ENCODE measurements at places on chromosomes 12 and 14.

GRCh38 chr12:5650829-5651461 lies 219.0 kb downstream of the NTF3 start:
- no peak for DNase-seq

- no peak for DNase-seq
Observed at GRCh38 chr12:132803888-132804287, 24.8 kb downstream of the GOLGA3 start.

- no peak for DNase-seq
Observed at GRCh38 chr12:48336564-48336963, 14.2 kb downstream of the ZNF641 start.

GRCh38 chr12:11580125-11580751 lies 69.2 kb upstream of the ETV6 start:
- DNase-seq: no peak

DNA sequence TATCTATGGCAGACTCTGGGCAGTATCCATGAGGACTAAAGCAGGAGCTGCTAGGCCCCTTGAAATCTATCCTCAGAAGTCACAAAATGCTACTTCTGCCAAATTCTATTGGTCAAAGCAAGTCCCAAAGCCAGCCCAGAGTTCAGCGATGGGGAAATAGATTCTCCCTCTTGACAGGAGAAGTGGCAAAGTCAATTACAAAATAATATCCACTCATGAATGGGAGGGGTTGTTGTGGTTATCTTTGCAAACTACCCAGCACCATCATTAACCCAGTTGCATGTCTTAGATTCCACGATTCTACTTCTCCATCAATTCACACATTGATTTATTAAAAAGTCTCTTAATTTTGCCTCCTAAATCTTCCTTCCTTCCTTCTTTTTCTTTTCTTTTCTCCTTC lies 30.7 kb upstream of the STXBP6 start:
- DNase-seq: no peak

GRCh38 chr14:100607611-100607956 lies 20.4 kb upstream of the BEGAIN start:
- peak; percentile 31 for DNase-seq

- DNase-seq: no peak
Observed at GRCh38 chr12:126160912-126161311, 1095.7 kb downstream of the AACS start.

- DNase-seq: no peak
Observed at GRCh38 chr12:50620109-50620977, 115.6 kb downstream of the DIP2B start.

- no peak for DNase-seq
Observed at GRCh38 chr14:90114554-90114953, 52.8 kb downstream of the KCNK13 start.

- peak; percentile 43 for DNase-seq
Observed at GRCh38 chr14:96710060-96710666, 87.0 kb upstream of the VRK1 start.

- no peak for DNase-seq
Observed at GRCh38 chr12:113086249-113087164, 30.0 kb downstream of the DTX1 start.

GRCh38 chr12:56998981-56999380 lies 7.4 kb downstream of the ZBTB39 start:
- DNase-seq: peak; percentile 82

DNA sequence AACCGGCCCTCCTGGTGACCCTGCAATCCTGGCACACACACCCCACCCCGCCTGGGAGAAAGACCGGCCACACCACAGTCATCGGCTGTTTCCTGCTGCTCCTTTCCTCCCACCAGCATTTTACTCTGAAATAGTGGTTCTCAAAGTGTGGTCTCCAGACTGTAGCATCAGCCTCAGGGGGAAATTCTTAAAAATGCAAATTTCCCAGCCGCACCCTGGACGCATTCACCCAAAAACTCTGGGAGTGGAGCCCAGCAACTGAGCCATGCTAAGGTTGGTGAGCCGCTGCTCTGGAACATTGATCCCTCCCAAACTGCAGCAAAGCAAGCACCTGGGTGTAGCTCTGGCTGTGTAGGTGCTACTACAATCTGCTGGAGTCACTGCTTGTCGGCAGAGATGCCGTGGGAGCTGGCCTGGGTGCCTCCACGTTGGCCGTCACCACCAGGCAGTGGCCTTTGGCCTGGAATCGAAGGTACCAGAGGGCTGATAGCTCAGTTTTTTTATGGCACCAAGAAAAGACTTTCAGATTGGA lies 38.4 kb upstream of the BCL2L14 start:
- DNase-seq: peak; percentile 38

All from GM13976 (cell line).